ENCODE measurements at places on chromosomes 3 and 15. TPM values are rescaled to one million over a fixed set of nuclear protein-coding genes. Genes with fewer than 3 reads are reported as not detected.
A peak's percentile ranks its signal among the peaks of the same experiment; 100 is the strongest.

The PIF1 gene
- 23.0 TPM for polyA plus RNA-seq

The NR2E3 gene
- 0.04 TPM for polyA plus RNA-seq

The TPRG1 gene
- polyA plus RNA-seq: 0.49 TPM

The LRRC34 gene
- 0.72 TPM for polyA plus RNA-seq

The ZDHHC19 gene
- not detected for polyA plus RNA-seq

The TMEM108 gene
- 0.65 TPM for polyA plus RNA-seq

The GOLGA6A gene
- not detected for polyA plus RNA-seq

The HES1 gene
- polyA plus RNA-seq: 210 TPM

The LMOD3 gene
- not detected for polyA plus RNA-seq

The ENTPD3 gene
- 0.03 TPM for polyA plus RNA-seq

The TERC gene
- 2.6 TPM for polyA plus RNA-seq

The TRA2B gene
- polyA plus RNA-seq: 143 TPM

The DNAH12 gene
- polyA plus RNA-seq: 0.10 TPM

The ZKSCAN7 gene
- 0.83 TPM for polyA plus RNA-seq

- DNase-seq: no peak
Measured at GRCh38 chr15:60572541-60573421, 93.8 kb upstream of the ICE2 start.

DNA sequence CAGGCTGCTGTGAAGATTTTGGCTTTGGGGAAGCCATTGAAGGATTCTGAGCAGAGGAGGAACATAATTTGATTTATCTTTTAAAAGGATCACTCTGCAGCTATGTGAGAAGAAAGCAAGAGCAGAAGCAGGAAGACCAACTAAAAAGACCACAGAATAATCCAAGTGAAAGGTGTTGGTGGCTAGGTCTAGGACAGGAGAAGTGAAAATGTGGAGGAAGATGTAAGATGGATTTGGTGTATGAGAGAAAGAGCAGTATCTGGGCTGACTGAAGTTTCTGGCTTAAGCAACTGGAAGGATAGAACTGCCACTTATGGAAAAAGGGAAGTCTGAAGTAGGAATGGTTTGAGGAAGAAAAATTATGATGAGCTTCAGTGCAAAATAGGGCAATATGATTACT is 62.0 kb downstream of the SFMBT1 start:
- no peak for DNase-seq

DNA sequence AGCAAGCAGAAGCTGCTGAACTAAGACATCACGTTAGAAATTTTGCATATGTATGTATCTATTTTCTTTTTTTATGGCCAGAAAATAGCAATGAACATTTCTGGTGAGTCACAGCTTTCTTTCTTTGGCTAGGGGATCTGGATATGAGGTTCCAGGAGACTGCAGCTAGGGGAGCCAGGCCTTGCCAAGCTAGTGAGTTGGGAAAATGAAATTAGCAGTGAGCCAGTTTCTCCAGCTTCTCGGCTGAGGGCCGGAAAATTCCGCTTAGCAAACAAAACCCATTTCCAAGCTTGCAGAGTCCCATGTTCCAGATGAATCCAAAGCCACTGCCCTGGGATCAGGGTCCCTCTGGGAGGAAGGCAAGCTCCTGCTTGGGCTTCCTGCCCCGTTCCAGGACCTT is 137.6 kb downstream of the SRGAP3 start:
- no peak for DNase-seq

GRCh38 chr15:75763137-75763611 is 50.5 kb upstream of the CSPG4 start:
- no peak for DNase-seq

DNA sequence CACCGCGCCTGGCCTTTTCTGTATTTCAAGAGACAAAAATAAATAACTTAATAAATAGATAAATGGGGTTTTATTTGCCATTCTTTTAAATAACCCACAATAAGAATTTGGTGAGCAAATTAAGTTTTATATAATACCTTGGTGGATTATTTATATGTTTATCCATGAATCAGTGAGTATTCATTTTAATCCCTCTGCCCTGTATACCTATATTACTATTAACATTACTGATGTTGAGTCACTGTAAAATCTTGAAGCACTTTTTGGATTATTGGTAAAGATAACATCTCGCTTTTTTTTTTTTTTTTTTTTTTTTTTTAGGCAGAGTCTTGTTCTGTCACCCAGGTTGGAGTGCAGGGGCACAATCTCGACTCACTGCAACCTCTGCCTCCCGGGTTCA is 154.1 kb downstream of the ZNF609 start:
- DNase-seq: no peak

GRCh38 chr3:129441782-129442181 is 1.8 kb downstream of the IFT122 start:
- DNase-seq: peak; percentile 90

DNA sequence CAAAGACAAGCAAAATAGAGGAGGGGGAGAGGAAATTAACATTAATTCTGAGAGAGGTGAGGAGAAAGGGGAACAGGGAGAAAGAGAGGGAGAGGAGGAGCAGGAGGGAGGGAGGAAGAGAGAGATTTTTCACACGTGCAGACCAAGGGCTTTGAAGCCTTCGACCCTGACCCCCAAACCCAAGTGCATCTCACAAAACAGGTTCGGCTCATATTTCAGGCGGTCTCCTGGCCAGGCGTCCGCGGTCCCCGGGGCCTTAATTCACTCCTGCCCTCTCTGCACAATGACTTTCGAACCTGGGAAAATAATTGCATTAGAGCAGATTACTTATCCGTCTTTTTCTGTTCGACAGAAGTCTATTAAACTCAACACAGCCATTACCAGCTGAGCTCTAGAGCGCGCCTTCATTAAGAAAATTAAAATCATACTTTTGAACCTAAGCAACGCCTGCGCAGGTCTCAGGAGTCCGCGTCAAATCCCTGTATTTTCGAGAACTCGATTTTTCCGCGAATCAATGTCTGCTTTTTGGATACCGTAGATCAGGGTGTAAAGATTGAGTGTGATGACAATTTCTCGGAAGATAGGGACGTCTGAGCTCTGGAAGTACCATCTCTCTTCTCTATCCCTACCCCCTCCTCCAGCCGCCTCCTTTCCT is 220.7 kb downstream of the MEIS2 start:
- no peak for DNase-seq

DNA sequence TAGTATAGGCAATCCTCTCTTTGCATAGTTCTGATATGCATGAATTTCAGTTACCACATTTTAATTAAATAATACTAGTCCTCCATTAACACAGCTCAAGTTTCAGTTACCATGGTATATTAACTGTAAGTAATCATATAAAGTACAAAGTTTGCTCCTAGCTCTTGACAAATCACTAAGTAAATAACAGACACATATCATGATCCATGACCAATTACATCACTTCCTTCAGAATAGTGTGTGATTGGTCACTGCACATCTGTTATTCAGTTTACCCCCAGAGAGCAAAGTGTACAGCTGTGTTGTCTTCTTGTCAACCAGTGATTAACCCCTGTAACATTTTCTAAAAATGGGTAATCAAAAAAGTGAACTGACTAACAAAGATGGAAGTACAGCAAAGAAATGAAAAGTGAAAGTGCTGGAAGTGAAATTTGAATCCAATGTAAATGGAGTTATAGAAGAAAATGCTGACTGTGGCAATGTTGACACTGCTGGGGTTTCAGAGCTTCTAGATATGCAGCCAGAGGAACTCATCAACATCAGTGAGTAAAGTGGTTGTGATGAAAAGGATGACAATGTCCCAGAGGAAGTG is 30.2 kb upstream of the LEKR1 start:
- DNase-seq: no peak

GRCh38 chr15:59333401-59334075 is 39.1 kb downstream of the MYO1E start:
- DNase-seq: no peak

DNA sequence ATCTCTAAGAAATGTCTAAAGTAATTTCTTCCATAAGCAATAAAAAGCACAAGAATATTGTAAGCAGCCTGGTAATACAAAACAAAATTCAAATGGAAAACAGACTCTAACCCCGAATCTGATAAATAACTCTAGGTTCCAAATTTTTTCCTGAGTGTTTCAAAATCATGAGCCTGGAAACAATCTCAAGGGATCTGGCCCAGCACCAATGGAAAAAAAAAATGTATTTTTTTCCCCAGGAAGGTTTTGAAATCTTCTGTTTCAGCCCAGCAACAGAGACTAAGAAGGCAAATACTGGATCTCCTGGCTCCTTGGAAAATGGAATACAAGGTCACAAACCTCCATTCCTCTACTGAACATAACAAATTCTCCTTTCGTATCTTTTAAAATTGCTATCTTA is 13.0 kb downstream of the TBC1D2B start:
- DNase-seq: no peak

DNA sequence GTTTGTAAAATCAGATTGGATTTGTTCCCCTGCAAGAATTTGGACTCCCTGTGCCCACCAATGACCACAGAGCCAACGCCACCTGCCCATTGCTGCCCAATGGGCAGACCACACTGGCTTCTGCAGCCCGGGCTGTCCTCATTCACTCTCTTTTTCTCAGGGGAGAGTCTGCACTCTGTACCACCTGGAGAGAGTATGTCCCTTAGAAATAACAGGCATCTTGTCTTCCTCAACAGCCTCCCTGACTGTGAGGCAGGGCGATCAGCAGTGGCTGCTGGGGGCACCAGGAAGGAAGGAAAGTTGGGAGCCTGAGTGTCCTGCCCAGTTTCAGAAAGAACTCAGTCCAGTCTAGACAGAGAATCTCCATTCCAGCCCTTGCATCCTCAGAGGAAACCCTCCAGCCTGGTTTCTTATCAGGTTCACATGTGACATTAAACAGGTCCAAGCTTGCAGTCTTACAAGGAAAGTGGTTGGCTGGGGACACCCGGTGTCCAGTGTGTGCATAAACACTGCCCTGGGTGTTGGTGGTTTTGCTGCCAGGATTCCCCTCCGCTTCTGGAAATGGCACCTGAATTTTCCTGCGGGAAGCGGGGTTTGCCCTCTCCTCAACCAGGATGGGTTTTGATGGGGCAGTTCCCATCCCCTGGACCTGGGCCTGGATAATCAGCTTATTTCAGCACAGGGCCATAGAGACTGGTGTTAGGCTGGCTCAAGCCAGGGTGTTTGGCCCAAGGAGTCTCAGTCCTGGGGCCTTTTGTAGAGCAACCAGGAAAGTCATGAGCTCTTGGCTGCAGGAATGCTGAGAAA is 37.2 kb downstream of the SSUH2 start:
- peak; percentile 78 for DNase-seq

- DNase-seq: peak; percentile 51
Measured at GRCh38 chr3:20574746-20575145, 388.7 kb upstream of the SGO1 start.

DNA sequence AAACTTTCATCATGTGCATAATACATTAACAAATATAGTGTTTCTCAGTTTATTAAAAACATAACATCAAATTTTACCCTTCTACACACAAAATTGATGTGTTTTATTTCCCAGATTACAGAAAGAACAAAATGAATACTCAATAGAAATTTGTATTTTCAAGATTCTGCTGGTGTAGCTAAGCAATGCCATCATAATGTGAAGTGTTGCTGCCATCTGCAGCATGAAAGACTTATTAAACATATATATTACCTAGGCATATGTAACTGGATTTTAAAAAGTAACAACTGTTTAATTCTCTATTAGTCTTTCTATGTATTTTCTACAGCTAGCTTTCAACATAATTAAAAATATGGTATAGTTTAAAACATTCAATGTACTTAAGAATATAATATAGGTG is 27.5 kb downstream of the PLSCR5 start:
- peak; percentile 76 for DNase-seq

GRCh38 chr15:83144771-83145170 is 37.3 kb downstream of the TM6SF1 start:
- DNase-seq: no peak

DNA sequence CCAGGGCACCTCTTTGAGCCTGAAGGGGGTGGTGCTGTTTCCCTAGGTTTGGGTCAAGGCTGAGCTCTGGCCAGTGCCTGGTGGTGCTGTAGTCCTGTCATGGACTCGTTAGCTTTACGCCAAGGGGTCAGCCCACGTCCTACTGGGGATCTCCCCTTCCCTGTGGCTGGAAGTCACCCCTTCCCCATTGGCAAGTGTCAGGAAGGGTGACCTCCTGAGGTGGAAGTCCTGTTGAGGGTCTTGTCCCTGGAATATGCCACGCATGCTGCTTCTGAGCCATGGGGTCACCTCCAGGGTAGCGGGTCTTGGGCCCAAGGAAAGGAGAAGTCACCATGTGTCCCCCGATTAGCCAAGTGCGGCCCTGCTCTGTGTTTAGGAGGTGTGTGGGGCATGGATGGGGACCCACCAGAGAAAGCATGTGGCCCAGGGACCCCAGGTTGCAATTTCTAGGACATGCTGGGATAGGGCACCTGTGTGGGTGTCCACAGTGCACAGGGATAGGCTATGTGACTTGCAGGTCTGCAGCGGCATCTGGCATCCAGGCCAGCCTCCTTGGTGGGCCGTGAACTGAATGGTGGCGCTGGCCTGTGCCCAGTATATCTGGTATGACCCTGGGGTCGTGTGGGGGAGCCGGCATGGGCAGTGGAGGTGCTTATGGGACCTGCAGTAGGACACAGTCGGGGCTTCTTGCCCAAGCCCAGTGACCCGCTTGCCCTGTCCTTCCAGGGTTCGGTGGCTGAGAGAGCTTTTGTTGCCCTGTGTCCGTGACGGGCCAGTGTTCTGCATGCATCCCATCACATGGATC is 226.7 kb downstream of the SNRPN start:
- no peak for DNase-seq

- DNase-seq: no peak
Measured at GRCh38 chr3:157573780-157574378, 70.7 kb upstream of the VEPH1 start.

DNA sequence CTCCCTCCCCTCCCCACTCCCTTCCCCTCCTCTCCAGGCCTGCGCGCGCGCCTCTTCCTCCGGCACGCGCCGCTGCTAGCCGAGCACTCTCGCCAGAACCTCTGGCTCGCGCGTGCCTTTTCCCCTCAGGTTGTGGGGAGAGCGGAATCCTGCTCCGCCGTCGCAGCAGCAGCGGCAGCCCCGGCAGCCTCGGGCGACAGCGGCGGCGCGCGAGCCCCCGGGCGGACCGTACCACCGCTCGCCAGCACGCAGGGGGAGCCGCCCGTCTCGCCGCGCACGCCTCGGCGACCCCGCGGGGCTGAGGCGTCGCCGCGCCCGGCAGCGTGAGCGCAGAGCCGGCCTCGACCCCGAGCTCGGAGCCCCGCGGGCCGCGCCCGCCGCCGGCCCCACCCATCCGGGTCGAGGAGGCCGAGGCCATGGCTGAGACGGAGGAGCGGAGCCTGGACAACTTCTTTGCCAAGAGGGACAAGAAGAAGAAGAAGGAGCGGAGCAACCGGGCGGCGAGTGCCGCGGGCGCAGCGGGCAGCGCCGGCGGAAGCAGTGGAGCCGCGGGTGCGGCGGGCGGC is at the start of gene CDV3:
CDV3 (plus strand) TSS at position 58 of the 566 bp plus-strand sequence; CDS start at position 417, 359 bp downstream.
- no peak for DNase-seq

- DNase-seq: no peak
Measured at GRCh38 chr3:66858656-66859381, 139.3 kb upstream of the KBTBD8 start.

GRCh38 chr3:40923143-40923542 is 276.2 kb upstream of the CTNNB1 start:
- peak; percentile 59 for DNase-seq

Measured in endothelial cell of umbilical vein (primary cell).